Kidney capillary endothelial cell (primary cell): ENCODE measurements at places on chromosomes 3 and 15.

- DNase-seq = no peak
These were observed 23.2 kb downstream of the DCP1A start for GRCh38 chr3:53324105-53324504.

GRCh38 chr3:72070005-72070404 is 285.1 kb upstream of the PROK2 start:
- no peak for DNase-seq

DNA sequence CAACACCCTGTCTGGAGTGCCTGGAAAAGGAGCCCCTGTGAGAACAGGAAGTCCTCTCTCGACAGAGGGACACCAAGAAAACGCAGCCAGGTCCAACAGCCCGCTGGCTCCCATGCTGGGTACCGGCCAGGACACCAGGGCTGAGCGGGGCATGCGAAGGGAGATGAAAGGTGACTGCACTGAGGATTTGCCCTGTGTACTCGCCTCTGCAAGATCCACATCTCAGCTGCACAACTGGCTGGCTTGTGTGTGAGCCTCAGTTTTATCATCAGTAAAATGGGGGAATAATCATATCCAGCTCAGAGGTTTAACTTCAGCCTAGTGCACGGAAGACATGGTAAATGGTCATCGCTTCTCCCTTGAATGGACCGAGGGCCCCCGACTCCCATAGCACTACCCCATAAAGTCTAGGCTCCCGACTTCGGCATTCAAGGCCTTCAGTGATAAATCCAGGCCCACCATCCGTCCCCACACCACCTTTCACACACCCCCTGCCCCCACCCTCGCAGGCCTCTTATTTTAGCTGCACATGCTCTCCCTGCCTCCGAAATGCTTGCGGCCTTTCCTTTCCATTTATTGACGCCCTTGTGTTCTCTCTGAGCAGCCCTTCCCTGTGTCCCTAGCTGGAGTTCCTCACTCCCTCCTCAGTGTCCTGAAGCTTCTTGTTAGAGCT is 15.8 kb downstream of the ISG20 start:
- DNase-seq = no peak

DNA sequence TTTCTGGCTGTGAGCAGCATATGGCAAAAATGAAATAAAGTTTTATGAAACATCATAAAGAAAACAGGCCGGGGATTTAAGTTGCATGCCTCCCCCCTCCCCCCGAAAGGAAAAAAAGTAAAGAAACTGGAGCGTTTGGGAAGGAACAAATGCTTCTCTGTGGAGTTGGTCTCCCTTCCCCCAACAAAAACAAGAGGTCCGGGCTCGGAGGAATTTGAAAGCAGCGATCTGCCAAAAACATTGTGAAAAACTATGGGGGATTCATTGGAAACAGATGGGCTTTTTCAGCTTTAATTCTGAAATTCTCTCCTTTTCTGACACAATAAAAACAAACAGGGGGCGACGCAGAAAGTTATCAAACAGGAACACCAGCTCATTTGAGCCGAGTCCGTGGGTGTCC is 17.0 kb downstream of the RGMA start:
- DNase-seq = no peak

- DNase-seq = peak; percentile 55
These were observed 3.1 kb upstream of the BHLHE40 start for GRCh38 chr3:4976109-4976508.
